ENCODE measurements at places on chromosomes 2 and 18. TPM values are rescaled to one million over a fixed set of nuclear protein-coding genes. Genes with fewer than 3 reads are reported as not detected.

Gene ACMSD
- total RNA-seq: under 0.01 TPM

Gene SIX2
- total RNA-seq: under 0.01 TPM

Gene HTR2B
- 6.0 TPM for total RNA-seq

Gene SAG
- total RNA-seq: not detected

Gene IFIH1
- total RNA-seq: 4.8 TPM

Gene LYPD1
- total RNA-seq: 3.9 TPM

Gene CYP27A1
- total RNA-seq: 17.1 TPM

Gene CRYGD
- not detected for total RNA-seq

Gene YES1
- total RNA-seq: 68.6 TPM
